H4 (cell line): ENCODE measurements at places on chromosomes 3 and 15. TPM values are rescaled to one million over a fixed set of nuclear protein-coding genes. Genes with fewer than 3 reads are reported as not detected.

- DNase-seq = no peak
These were observed 43.5 kb upstream of the UBE2E1 start for GRCh38 chr3:23762214-23762613.

AMOTL2 gene
- total RNA-seq = 21.5 and 23.0 TPM in 2 replicates

DNA sequence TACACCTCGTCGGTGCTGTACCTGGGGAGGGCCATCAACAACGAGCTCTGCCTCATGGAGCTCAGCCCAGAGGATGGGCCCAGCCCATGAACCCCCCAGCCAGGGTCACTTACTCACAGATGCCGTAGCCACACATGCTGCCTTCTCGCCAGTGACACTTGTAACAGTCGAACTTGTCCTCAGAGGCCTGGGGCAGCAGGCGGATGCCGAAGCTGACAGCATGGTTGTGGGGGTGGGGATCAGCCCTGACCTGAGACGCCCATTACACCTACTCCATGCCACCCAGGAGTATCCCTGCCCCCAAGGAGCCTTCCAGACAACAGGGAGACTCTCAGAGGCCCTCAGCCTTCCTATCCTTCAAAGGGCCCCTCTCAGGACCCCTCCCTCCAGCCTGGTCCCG lies 12.1 kb downstream of the ALS2CL start:
- DNase-seq = no peak

VILL gene
- total RNA-seq = not detected in 2 replicates

DNA sequence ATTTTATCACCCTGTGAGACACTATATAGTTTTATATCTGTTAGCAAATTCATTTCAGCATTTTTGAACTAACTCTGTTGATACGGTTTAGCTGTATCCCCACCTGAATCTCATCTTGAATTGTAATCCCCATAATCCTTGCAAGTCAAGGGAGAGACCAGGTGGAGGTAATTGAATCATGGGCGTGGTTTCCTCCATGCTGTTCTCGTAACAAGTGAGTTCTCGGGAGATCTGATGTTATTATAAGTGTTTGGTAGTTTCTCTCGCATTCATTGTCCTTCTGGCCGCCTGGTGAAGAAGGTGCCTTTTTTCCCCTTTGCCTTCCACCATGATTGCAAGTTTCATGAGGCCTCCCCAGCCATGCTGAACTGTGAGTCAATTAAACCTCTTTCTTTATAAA lies 53.2 kb upstream of the TMC3 start:
- DNase-seq = no peak

DNA sequence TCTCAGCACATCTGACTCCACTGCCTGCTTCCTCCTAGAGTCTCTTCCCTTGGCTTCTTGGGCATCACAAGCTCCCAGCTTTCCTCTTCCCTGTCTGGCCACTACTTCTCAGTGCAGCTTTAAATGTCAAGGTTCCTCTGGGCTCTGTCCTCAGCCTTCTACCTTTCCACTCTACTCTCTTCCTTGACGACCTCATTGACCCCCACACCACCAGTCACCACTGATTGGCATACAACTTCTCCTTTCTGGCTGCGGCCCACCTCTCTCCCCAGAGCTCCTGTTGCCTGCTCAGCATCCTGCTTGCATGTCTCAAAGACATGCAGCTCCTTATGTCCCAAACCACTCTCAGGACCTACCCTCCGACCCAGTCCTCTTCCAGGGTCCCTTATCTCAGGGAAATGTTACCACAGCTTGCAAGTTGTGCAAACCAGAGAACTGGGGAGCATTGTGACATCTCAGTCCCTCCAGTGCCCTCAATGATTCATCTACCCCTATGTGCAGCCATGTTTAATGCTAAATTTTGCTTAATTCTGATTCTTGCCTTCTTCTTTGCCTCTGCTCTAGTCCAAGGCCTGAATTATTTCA lies 49.9 kb downstream of the TRPM1 start:
- DNase-seq = no peak

DNA sequence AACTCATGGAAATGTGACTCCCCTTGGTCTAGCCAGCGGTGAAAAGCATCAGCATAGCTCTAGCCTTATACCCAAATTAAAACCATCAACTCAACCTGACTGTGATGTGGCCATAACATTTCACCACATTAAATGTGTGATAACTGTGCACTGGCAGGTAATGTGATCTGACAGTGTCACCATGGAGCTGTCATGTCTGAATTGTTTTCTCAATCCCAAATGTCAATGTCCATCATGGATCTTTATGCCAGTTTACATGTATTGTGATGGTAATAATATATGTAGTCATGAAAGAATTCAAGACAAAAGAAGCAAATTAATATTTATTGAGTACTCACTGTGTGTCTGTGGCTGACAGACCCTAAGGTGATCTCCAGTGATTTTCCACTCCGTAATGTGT lies 213.4 kb upstream of the EOMES start:
- DNase-seq = no peak

OR5AC2 gene
- total RNA-seq = not detected in 2 replicates

DNA sequence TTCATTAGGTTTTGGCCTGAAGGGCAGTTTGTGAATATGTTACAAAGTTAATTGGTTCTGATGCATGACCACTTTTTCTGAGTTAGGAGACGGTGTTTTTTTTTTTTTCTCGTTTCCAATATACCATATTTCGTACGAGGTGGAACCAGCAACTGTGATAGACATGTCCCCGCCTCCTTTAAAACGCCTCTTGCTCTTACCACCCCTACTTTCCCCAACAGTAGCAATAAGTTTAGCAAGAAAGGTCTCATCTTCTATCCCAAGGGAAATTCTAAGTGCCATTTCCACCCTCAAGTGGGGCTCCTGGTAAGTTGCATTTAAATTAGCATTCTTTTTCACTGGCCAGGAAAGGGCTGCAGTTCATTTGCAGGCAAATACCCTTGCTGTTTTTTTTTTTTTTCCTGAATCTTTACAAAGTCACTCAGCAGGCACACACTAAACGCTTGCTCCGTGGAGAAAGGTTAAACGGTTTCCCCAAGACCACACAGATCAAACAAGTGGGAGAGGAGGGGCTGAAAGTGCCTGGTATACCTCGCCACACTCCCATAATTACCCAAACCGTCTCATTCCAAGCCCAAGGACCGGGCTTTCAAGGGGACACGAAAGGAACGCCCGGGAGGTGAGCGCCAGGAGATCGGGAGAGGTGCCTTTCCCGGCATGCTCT lies 39.5 kb upstream of the MGA start:
- no peak for DNase-seq

DNA sequence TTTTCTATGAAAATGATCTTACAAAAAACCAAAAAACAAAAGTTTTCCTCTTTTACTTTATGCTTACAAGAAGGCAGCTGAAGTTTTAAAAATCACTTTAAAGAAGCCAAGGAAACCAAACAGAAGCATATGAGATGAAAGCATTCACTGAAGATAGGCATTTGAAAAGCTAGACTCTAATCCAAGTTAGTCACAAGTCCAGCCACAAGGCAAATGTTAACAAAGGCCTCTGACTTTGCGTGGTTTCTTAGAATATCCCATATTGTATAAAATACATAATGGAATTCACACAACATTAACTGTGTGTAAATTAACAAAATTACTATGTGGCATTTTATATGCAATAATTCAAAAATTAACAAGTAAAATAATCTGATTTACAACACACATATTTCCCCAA lies 17.7 kb downstream of the MRPL3 start:
- DNase-seq = no peak

GRCh38 chr15:28945626-28946230 lies 60.0 kb downstream of the APBA2 start:
- DNase-seq = no peak

DNA sequence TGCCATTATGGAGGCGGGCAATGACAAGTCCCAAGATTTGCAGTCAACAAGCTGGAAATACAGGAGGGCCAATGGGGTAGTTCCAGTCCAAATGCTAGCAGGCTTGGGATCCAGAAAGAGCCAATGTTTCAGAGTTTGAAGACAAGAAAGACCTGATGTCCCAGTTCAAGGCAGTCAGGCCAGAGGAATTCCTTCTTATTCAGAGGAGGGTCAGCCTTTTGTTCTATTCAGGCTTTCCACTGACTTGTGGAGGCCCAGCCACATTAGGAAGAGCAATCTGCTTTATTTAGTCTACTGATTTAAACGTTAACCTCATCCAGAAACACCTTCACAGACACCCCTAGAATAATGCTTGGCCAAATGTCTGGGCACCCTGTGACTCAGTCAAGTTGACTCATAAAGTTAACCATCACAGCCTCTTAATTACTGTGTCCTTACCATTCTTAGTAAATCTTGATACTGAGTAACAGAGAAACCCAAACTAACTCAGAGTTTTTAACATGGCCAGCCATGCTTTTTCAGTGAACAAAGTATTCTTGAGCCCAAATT lies 50.9 kb upstream of the NPHP3 start:
- no peak for DNase-seq

DNA sequence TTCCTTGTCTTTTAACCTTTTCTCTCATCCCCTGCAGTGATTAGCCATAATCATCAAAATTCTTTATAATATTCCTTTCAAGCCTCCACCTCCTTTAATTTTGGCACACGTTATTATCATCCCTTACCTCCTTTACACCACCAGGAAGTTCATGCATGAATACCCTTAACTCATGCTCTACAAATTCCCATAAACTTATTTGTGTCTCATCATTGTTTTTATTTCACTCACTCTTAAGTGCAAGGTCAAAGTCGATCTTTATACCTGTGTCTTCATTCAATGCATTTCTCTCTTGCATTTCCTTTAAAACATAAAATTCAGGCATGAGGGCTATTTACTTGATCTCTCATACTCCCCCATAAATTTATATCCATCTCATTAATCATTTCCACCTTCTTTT lies 1064.6 kb upstream of the CADM2 start:
- DNase-seq = no peak

DNA sequence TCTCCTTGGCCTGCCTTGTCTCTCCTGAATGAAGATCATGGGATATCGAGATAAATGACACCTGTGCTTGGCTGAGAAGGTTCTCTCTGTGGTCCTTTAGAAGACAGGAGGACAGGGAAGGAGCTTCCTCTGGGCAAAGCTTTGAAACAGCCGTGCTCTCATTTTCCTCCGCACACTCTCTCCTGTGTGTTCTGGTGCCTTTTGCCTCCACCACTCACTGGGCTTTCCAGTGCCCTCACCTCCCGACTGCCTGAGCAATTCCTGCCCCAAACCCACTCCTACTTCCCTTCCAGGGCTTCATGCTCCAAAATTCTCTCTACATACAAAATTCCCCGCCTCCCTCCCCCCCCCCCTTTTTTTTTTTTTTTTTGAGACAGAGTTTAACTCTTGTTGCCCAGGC lies 32.3 kb downstream of the UPK1B start:
- DNase-seq = no peak

- DNase-seq = no peak
These were observed at the start of gene CXCR6 for GRCh38 chr3:45943207-45943846. CXCR6 (plus strand) TSS chr3:45943464; CDS start chr3:45946482, 3,018 bp downstream.

DNA sequence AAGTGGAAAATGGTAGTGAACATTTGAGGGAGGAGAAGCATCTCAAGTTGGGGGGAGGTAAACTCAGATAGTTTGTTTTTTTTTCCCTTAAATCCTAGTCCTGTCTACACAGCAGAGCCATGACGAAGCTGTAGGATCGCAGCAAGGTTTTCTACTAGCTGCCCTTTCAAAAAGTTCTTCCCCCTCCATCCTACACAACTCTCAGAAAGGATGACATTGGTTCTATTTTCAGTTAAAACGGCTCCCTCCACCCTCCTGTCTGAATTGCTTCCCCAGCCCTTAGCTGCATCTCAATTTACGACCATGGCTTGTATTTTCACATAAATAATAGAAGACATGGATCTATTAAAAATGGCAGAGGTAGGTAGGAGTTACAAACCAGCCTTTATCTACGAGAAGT lies 2.2 kb downstream of the HOMER2 start:
- no peak for DNase-seq

DNA sequence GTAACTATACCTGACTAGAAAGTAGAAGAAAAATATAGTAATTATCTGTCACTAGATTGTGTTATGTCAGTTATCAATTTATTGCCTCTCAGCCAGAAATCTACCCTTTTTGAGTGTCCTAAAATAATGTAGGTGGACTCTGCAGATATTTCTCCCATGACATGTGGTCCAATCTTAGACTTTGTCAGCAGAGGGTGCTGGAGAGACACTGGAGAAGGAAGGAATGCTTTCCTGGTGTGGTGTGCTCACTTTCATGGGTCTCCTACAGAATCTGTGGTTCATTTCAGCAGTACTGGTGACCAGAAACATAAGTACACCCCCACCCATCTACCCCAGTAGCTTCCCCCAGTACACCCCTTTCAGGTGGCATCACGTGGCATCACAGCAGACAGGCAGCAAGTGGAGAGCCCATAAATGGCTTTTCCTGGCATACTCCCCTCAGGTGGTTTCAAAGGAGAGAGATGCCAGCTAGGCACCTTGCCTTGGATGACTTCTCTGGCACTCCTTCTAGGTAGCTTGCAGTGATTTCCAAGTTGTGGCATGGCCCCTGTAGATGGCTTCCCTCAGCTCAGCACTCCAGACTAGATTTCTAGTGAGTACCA lies 114.7 kb downstream of the GADL1 start:
- peak; percentile 22 for DNase-seq

DNA sequence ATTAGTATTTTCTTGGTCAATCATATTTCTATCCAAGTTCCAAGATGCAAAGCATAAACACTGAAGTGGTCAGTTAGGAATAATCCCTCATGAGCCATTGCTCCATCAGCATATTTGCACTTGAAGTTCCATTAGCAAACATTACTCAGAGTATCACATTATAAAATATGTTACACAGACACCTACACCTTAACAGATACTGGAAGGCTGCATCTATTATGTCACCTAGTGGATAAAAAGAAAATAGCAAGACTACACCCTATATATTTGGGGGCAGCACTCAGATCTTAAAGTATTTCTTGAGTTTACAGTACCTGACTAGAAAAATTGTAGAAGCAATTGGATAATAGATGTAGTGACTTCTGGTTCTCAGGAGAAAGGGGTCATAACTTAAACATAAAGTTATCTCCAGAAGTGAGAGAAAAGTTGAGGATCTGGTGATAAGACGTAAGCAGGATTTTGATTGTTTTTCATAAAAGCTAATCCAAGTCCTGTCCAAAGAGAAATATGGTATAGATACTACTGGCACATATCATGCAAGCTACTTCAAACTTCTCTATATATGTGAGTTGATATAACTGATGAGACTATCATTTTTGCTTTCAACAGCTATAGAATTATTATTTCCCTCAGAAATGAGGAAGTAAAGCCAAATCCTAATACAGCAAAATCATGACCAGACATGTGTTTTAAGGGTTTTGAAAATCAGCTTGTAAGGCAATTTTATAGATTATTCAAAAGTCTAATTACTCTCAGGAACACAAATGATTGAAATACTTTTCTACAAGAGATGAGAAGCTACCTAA lies 422.2 kb downstream of the GBE1 start:
- no peak for DNase-seq

- peak; percentile 60 for DNase-seq
These were observed at the start of gene TXNRD3 for GRCh38 chr3:126654571-126655383. TXNRD3 (minus strand) TSS chr3:126655124.

DNA sequence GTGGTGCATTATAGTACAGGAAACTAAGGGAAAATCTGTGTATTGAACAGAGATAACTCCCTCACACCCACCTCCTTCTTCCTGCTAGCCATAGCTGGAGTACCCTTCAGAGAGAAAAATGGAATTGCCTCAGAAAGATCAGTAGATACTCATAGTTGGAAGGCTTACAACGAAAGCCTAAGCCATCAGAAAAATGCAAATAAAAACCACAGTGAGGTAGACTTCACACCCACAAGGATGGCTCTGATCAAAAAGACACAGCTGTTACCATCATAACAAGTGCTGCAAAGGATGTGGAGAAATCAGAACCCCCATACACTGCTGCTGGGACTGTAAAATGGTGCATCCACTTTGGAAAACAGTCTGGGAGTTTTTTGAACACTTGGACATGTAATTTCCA lies 7.4 kb upstream of the DLG1 start:
- DNase-seq = peak; percentile 52

ATP10A gene
- 1.3 and 2.4 TPM in 2 replicates for total RNA-seq
